ENCODE measurements at places on chromosomes 6 and 20.

- DNase-seq = no peak
Measured at GRCh38 chr6:168061269-168062210, 17.5 kb downstream of the FRMD1 start.

DNA sequence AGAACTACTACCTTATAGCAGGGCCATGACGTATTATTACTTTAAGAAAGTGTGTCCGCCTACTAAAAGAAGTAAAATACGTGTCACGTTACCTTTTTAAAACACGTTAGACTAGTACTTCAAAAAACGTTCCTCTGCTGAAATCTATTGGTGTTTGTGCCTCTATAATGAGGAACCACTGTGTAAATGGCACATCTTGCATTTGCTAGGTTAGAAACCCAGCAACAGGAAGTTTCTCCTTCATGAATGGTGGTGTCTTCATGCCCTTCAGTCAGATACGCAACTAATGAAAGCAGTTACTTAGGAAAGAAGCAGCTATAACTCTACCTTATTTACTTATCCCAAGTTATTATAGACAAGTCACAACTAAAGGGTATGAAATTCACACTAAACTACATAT lies 343.5 kb downstream of the RNGTT start:
- no peak for DNase-seq

- DNase-seq = no peak
Measured at GRCh38 chr20:43914311-43915210, at the start of gene TOX2. TOX2 (plus strand) TSS chr20:43914852; CDS start chr20:43914892, 40 bp downstream.

- DNase-seq = no peak
Measured at GRCh38 chr6:47203938-47204611, 105.6 kb downstream of the TNFRSF21 start.

DNA sequence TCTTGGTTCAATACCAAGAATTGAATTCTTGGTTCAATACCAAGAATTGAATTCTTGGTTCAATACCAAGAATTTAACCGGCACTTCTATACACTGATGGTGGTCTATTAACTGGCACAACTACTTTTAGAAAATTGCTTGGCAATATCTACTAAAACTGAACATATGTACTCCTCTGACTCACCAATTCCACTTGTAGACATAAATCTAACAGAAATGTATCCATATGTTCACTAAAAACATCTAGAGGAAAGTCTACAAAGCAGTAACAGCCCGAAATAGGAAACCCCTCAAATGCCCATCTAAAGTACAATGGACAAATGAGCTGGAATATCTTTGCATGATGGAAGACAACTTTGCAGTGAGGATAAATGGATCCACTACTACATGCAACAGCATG lies 71.9 kb downstream of the KIF16B start:
- no peak for DNase-seq

GRCh38 chr20:31684153-31685015 lies 38.3 kb downstream of the BCL2L1 start:
- no peak for DNase-seq

- no peak for DNase-seq
Measured at GRCh38 chr6:108677357-108677756, 116.6 kb downstream of the FOXO3 start.

DNA sequence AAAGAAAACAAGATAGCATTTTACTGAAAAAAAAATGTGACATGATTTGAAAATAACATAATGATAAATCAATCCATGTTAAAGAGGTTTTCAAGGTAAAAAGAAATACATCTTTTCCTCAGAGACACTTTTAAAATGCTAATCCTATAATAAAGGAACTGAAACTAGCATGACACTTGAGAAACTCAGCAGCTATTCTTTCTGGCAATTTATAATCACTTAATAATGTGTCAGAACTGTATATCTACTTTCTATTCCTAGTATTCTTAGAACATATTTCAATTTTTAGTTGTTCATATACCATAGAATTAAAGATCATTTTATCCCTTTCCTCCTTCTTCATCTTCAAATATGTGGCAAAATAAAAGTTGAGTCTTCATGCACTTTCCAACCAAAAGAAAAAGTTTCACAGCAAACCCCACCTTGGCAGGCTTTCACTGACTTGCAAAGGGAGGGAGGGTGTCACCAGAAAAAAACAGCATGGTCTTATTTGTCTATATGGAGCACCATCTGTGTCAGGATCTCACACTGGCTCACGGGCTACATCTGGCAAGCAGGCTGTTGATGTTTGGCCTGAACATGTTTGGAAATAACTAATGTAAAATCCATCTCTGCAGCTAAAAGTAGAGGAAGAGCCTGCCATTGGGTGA lies 48.5 kb downstream of the FHL5 start:
- no peak for DNase-seq

DNA sequence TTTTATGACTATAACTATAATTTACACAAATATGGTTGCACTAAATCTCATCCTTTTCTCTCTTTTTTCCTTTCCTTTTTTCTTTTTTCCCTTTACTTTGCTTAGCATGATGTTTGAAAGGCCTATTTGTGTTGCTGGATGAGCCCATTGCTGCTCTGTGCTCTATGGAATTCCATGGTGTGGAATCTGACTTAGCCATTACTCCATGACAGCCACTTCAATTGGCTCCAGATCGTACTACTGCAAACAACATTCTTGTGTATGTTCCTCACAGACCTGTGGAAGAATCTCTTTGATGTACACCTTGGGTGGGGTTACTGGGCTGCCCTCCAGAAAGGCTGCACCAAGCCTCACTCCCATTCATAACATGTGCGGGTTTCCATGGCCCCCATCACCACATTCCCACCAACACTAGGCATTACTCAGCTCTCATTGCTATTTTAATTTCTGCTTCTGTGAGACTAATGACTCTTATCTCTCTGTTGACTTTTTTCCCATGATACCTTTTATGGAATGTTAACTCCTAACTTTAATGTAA lies 979.0 kb downstream of the KIF16B start:
- no peak for DNase-seq

GRCh38 chr20:53399592-53400335 lies 193.9 kb downstream of the ZNF217 start:
- peak; percentile 68 for DNase-seq

DNA sequence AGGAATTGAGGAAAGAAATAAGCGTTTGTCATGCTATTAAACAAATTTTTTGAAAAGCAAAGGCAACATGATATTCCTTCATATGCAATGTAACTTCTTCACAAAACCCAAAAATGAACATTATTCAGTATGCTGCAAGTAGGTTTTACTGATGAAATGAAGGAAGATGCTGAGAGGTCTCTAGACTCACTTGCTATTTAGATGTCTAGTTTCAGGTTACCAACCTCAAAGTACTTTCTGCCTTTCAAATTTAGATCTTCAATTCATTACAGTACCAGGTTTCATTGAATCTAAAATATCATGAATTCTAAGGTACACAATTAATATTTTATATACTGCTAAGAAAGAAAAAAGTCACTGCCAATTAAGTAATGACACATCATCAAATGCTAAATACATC lies 39.9 kb downstream of the MYO6 start:
- no peak for DNase-seq

- peak; percentile 47 for DNase-seq
Measured at GRCh38 chr6:136012198-136012887, 160.8 kb downstream of the PDE7B start.

GRCh38 chr6:57147955-57148858 lies 23.9 kb upstream of the BAG2 start:
- DNase-seq = no peak

DNA sequence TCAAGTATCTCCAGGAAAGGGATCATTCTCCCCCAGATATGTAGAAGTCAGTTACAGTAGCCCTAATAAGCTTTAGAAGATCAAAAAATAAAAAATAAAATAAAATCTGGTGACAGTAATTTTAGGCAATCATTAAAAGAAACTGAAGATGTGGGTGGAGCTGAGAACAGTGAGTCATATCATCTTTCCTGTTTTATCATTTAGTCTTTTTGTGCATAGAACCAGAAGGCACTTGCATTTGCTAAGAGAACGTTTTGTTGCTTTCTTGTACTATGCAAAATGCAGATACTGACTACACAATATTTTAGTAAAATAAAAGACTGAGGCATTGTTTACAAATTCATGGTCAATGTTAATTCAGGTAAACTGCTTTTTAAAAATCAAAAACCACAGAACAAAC lies 497.4 kb upstream of the EPHA7 start:
- DNase-seq = no peak

DNA sequence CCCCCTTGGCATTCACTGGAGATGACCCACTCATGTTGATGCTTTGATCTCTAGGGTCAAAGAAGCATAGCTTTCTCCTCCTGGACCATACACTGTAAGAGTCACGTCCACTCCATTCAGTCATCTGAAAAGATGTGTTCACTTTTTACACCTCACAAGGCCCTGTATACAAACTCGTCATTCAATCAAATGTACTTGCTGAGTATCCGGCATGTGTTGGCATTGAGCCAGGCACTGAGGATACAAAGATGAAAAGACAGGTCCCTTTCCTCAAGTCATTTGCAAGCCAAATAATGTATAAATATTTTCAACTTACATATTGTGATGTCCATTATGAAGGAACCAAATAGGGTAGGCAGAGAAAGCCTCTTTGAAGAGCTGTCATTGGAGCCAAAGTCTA lies 32.6 kb upstream of the CSNK2A1 start:
- DNase-seq = no peak

DNA sequence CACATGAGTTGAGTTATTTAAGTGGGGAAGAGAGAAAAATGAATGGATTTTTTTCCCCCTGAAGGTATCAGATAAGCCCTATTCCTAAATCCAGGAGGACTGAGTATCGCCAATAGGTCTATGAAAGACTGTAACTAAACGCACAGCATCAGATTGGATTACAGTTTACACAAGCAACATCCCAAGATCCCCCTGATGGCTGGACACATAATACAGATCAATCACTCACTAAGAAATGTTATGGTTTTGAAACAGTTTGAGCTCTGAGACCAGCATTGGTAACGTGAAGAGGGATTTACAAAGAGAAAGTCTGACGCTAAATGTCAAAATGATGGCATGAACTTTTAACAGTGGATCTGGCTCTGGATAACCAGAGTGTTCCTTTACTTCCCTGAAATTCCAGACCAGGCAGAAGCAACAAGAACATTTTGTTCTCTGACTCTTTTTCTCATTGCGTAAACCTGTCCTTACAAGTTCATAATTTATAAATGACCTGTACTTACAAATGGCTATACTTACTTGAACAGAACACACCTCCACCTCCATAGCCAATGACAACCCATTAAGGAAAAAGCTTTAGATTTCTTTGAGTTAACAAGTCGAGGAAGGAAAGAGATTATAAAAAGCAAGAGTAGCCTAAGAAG lies 131.8 kb upstream of the BEND3 start:
- DNase-seq = no peak

DNA sequence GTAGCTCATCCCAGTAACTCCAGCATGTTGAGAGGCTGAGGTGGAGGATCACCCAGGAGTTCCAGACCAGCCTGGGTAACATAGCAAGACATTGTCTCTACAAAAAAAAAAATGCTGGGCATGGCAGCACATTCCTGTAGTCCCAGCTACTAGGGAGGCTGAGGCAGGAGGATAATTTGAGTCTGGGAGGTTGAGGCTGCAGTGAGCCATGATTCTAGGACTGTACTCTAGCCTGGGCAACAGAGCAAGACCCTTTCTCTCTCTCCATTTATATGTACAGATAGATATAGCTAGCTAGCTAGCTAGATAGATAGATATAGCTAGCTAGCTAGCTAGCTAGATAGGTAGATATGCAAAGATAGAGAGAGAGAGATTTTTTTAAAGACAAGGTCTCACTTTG lies 20.4 kb downstream of the ILRUN start:
- DNase-seq = no peak

- no peak for DNase-seq
Measured at GRCh38 chr6:170152124-170152926, 138.6 kb downstream of the DLL1 start.

DNA sequence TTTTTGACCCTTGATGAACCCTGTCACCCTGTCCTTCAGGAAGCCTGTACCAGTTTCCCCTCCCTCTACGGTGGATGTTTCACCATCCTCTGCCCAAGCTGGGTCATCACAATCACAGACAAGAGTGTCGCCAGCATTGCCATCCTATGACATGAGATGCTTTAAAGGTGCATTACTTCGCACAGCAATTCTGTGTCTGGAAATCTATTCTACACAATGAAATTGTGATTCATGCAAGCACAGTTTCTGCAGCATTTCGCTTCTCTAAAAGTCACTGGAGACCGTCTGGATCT lies 2.5 kb upstream of the ULBP2 start:
- no peak for DNase-seq
